Activated CD8-positive, alpha-beta memory T cell treated with anti-CD3 and anti-CD28 coated beads for 4 hours (primary cell): ENCODE measurements at places on chromosomes 16 and 17.

DNA sequence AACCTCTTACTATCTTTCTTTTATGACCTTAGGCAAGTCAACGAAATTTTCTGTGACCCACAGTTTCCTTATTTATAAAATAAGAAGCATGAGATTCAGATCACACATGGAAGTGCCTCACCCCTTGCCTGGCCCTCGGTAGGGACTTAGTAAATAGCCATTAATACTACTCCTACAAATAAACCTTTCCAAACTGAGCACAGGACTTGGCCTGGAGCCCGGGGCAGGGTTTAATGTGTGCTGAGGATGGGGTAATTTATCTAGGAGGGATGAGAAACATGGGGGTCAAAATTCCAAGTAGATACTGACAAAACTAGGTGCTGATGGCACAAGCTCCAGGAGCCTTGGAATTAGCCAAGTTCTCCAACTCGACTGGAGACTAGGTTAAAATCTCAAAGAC lies 35.0 kb downstream of the PITPNC1 start:
- DNase-seq, result no peak

- DNase-seq, result no peak
Measured at GRCh38 chr16:86761111-86762031, 183.0 kb downstream of the FOXL1 start.

GRCh38 chr17:42979511-42980273 lies at the start of gene PTGES3L:
Gene PTGES3L, minus strand, starts transcription at chr17:42980080. Its CDS starts 27 bp downstream, at chr17:42980053.
- no peak for DNase-seq

- DNase-seq, result no peak
Measured at GRCh38 chr16:46961373-46962353, 11.8 kb downstream of the DNAJA2 start.

DNA sequence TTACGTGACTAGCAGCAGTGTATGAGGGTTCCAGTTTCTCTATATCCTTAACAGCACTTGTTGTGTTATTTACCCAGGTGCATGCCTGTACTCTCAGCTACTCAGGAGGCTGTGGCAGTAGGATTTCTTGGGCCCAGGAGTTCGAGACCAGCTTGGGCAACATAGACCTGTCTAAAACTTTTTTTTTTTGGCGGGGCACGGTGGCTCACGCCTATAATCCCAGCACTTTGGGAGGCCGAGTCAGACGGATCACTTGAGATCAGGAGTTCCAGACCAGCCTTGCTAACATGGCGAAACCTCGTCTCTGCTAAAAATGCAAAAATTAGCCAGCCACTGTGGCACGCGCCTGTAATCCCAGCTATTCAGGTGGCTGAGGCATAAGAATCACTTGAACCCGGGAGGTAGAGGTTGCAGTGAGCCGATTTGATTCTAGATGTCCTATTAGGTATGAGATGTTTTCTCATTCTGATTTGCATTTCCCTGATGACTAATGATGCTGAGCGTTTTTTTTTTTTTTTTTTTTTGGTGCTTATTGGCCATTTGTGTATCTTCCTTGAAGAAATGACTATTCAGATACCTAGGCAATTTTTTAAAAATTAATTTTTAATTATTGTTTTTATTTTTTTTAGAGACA lies 13.4 kb downstream of the CASC3 start:
- no peak for DNase-seq

- no peak for DNase-seq
Measured at GRCh38 chr17:81740395-81740961, 28.4 kb downstream of the SLC25A10 start.

DNA sequence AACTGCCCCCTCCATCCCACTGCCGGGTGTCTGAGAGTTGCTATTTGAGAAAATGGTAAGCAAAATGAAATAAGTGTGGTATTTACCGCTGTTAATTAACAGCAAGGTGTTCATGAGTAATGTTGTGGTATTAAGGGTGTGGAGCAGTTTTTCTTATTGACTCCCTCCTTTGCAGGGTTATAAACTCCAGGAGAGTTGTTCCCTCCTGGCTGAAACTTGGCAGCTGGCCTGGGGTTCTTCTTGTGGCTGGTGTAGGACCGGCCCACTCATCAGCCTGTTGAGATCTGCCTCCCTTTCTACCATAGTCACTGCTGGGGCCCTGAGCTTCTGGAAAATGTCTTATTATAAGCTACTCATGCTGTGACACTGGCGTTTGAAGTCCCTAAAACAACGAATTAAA lies 128.6 kb downstream of the SOX9 start:
- no peak for DNase-seq

DNA sequence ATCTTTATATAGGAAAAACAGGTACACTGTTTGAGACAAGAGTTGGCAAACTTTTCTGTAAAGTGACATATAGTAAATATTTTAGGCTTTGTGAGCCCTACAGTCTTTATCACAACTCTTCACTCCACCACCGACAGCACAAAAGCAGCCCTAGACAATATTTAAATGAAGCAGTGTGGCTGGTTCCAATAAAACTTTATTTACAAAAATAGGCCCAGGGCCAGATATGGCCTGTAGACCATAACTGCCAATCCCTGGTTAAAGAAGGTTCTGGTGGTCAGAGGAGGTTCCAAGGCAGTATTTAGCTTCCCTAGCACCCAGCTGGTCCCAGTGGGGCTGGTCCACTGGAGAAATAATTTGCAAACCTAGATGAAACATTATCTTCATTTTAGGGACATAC lies 3.6 kb downstream of the FAM117A start:
- DNase-seq, result no peak

- no peak for DNase-seq
Measured at GRCh38 chr17:13031718-13032350, 14.0 kb upstream of the ELAC2 start.

GRCh38 chr16:85363881-85364280 lies 249.2 kb upstream of the GSE1 start:
- DNase-seq, result no peak

DNA sequence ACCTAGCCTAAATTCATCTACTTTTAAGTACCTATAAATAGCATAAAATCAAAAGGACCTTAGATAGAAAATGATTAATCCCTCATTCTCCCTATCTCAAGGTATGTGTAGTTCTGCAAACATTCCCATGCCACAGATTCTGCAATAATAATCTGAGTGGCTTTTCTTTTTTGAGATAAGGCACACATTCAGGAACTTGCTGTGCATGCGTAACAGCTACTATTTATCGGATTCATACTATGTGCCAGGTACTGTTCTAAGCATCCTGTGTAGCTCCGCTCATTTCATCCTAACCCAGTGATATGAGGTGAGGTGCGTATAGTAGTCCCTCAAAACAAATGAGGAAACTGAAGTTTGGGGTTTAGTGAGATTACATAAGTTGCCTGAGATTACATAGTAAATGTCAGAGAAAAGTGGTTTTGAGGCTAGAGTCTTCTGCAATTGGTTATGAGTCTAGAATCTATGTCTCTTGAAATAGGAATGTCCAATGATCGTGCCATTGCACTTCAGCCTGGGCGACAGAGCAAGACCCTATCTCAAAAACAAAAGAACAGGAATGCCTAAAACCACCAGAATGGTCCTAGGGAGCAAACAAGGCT lies 2.0 kb upstream of the ZNF263 start:
- DNase-seq, result no peak

DNA sequence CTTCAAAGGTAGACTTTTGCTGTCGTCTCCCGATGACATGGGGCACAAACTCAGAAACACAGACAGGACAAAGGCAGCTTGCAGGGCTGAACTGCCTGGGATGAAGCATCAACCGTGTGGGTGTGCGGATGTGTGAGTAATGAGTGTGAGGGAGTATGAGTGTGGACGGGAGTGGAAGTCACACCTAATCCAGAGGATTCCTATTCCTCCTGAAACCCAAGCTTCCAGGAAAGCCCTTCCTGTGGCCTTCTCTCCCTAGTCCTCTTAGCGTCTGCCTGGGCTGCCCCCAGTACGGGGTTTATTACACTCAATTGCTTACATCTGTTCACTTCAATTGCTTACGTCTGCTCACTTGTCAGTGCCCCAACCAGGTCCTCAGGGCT lies 2.3 kb upstream of the IL4R start:
- DNase-seq, result no peak

- DNase-seq, result no peak
Measured at GRCh38 chr17:50452630-50453300, 15.9 kb downstream of the CHAD start.

DNA sequence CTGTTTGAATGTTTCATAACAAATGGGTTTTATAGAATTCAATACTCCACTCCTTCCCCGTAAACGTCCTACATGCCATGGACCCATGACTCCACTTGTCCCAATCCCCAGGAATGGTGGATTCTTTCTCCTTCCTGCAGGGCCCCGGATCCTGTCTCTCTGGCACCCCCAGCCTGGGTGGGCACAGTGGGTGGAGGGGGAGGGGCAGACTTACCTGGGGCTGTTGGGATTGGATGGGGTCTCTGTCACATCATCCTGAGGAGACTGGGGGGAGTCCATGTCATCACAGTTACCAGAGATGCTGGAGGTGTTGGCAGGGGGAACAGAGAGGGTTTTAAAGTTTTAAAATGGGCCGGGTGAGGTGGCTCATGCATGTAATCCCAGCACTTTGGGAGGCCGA lies 13.2 kb downstream of the TRPV3 start:
- no peak for DNase-seq

GRCh38 chr16:11674818-11675560 lies 6.7 kb downstream of the SNN start:
- DNase-seq, result no peak

DNA sequence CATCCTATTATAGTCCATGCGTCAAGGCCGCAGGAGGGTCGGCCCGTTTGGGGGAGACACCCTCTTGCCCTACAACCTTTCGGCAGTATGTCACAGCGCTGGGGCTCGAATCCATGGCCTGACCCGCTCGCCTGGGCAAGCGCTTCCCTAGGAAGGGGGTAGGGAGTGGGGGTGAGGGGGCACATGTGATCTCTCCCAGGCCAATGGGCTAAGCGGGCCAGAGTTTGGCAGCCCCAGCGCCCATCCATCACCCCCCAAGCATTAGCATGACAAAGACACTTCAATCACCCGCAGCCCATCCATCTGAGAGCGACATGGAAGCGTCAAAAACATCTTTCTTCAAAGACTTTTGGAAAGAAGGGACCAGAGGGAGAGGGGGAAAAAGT lies at the start of gene HOXB1:
Gene HOXB1 (minus strand): TSS at position 125 of the 386 bp plus-strand sequence. CDS start 107 bp downstream, at position 18.
- DNase-seq, result no peak

GRCh38 chr16:54926166-54926838 lies 4.4 kb upstream of the IRX5 start:
- DNase-seq, result no peak

DNA sequence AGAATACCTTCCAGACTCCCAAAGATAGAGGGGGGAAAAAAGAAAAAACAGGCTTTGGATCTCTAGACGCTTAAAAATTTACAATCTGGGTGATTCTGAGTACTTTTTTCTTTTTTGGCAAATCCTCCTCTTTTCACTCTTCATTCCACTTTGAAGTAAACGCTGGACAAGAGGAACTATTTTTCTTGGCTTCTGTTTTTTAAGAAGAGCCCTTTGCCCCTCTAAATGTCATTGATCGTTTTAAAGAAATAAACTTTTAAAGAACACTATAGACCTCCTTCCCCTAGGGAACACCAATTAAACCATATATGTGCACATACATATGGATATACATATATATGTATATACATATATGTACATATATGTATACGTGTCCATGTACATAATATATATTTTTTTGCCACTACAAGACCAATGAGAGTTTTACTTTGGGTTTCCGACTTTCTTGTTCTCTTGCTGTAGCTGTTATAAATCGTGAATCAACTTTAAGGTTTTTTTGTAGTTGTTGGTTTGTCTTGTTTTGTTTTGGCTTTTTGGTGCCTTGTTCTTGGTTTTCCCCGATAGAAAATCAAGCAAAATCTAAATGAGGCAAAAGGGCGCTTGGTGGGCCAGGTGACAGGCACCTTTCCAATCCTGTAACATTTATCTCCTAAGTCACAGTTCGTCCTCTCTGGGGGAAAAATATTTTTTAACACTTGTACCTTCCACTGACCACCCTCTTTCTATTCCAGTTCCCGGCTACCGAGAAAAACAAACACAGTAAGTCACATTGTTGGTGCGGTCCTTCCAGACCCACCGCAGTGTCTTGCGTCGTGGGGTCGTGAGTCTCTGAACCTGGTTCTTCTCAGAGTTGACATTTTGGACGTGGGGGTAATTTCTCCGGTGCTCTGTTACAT lies 4.4 kb downstream of the FOXF1 start:
- no peak for DNase-seq

- DNase-seq, result no peak
Measured at GRCh38 chr17:81404558-81405165, 9.4 kb downstream of the BAHCC1 start.

DNA sequence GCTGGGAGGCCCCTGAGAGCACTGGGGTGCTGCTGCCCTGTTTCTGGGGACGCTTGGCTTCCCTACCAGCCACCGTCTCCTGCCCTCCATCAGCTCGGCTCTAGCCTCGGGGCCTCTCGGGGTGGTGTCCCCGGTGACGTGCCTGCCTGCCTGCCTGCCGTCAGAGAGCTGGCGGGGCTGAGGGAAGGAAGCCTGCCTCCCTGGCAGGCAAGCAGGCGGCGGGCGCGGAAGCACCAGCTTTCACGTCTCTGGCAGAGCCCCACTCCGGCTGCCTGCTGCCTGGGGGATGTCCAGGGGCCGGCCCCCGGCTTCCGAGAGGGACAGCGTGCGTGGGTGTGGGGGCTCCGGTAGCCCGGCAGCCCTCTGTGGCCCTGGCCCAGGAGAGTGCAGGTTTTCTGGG lies 9.3 kb downstream of the CENPX start:
- DNase-seq, result no peak

- no peak for DNase-seq
Measured at GRCh38 chr16:3873482-3874173, 6.9 kb downstream of the CREBBP start.

DNA sequence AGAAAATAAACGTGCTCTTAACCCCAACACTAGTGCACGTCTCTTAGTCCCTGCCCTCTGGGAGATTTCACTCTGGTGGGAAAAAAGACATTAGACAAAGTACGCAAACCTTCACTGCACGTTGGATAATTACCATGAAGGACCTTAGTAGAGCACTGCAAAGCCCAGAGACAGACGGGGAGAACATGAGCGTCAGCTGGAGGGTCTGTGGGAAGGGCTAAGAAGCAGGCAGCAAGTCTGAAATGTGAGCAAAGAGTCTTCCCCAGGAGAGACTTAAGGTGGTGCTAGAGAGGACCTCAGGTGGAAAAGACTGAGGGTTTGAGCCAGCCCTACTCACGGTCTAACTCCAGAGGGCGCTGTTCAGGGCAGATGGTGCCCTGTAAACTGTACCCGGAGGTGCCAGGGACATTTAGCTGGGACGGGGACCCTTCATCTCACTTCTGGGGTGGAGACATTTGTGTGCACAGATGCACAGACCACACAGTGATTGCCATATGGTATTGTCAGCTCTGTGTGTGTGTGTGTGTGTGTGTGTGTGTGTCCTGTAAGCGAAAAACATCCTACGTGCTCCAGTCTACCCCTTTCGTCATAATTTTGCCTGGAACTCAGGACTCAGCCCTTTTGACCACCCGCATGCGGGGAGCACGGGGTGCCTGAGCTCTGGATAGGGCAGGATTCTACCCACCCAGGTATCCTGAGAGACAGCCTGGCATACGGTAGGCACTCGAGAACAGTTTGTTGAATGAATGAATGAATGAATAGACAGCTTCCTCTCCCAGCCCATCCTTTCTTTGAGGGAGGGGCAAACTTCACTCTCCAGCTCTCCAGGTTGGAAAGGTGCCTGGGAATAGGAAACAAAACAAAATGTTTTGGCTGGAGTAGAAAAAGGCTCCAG lies 10.1 kb upstream of the STAC2 start:
- DNase-seq, result no peak

- no peak for DNase-seq
Measured at GRCh38 chr16:55703003-55704001, 47.5 kb downstream of the SLC6A2 start.
